Activated naive CD4-positive, alpha-beta T cell treated with Interleukin-2 at 50 U/mL for 16 hours (primary cell): ENCODE measurements at places on chromosomes 2 and 18.

DNA sequence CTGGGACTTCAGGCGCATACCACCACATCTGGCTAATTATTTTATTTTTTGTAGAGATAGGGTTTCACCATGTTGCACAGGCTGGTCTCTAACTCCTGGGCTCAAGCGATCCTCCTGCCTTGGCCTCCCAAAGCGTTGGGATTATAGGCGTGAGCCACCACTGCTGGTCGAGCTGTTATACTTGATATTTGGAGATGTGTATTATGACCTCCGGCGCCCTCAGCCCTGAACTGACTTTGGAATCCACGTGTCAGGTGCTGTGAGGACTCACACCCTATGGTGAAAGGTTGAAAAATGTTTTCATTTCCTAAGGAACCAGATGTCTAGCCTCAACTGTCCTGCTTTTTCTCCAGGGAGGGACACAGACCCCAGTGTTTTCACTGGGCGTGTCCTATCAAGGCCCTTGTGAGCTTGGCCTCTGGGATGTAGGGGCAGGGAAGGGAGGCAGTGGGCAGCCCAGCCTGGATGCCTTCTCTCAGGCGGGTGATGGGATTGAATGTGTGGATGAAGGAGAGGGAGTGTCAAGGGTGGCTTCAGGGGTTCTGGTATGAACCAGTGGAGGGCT, 56.4 kb upstream of the HAAO start:
- no peak for DNase-seq

GRCh38 chr2:96856776-96857666, 795 bp downstream of the ANKRD39 start:
- DNase-seq = peak; percentile 43

GRCh38 chr18:56841836-56842235, 190.7 kb downstream of the WDR7 start:
- DNase-seq = no peak

- DNase-seq = peak; percentile 40
These were observed 363.5 kb upstream of the TNP1 start for GRCh38 chr2:217223222-217223930.

DNA sequence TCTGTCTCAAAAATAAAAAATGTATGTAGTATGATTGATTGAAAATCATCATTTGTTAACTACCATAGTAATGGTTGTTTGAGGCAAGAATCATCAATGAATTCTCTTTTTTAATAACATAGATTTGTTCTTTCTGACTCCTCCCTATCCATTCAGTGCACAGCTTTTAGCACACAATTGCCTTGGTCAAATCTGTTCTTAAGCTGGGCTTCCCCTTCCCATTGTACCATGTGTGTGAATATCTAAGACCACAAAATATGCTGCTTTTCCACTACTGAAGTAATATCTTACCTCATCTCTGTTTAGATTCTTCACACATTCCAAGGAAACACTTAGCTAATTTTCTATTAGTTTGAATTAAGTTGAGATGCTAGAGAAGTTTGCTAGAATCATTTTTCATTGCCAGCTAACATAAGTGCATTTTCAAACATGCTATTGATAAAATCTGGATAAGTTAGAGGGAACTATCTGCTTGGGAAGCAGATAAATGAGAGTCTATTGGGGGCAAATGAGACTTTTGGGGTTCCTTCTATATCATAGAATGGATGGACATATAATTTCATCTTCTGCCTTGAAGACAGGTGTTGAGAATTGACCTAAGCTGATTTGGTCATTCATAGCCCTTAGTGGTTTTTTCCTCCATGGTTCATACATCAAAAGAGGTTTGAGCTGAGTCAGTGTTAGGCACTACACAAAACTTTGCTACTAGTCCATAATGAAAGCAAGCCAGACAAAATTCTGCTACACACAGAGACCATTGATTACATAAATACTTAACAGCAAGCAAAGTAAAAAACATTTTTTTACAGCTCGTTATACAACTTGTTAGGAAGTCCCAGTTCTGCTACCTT, 231.9 kb downstream of the PLCL1 start:
- DNase-seq = no peak

GRCh38 chr2:209638346-209638745, 133.3 kb upstream of the UNC80 start:
- DNase-seq = no peak

DNA sequence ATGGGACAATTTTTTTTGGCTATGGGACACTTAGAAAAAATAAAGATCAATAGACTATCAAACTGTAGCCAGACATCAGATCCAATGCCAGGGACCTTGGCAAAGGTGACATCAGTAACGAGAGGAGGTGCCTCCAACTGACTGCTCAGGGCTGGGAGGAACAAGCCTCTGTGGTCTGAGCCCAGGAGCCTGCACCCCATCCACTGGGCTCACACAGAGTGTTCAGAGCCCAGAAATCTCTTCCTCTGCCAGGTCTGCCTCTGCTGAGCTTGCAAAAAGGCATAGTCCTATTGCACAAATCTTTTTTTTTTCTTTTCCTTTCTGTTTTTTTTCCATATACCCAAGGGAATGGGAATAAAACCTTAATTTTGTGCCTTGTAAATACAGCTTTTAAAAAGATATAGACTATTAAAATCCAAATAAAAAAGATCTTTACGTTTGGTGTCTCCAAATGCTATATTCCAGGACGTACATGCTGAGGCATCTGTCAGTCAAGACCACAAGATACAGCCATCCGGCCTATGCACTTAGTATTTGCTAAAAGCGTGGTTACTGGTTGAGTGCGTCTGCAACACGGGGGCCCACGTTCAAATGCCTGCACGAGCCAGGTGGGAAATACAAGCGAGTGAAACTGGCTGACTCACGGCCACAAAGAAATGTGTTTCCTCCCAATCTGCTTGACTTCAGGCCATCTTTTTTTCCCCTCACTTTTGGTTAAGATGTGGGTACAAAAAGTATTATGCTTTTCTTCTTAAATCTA, 7.8 kb upstream of the ARHGAP25 start:
- peak; percentile 85 for DNase-seq
